Activated naive CD4-positive, alpha-beta T cell (primary cell): ENCODE measurements at places on chromosomes 3 and 15.

DNA sequence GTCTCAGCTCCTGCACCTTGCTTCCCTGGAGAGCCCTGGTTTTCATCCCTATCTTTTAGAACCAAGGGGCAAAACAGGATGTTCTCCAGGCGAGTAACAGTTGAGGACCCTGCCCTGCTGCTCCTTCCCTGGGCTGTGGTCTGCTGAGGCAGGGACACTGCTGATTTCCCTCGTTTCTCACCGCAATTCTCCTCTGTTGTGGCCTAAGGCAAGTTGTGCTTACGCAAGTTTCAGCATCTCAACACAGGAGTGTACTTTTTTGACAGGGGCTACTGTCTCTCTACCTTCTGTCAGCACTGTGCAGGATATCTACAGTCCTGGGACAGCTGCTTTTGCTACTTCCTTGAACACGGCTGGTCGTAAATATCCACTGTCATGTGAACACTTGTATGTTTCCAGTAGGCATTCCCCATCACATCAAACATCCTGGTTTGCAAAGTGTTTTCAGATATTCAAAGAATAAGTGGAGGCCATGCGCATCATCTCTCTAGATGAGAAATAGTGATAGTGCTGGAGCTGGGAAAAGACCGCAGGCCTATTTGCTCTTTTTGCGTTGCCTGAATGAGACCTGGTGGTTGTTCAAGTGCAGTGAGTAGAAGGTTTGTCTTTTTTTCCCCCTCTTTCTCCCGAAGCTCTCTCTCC is 110.1 kb upstream of the PLXNA1 start:
- no peak for DNase-seq

DNA sequence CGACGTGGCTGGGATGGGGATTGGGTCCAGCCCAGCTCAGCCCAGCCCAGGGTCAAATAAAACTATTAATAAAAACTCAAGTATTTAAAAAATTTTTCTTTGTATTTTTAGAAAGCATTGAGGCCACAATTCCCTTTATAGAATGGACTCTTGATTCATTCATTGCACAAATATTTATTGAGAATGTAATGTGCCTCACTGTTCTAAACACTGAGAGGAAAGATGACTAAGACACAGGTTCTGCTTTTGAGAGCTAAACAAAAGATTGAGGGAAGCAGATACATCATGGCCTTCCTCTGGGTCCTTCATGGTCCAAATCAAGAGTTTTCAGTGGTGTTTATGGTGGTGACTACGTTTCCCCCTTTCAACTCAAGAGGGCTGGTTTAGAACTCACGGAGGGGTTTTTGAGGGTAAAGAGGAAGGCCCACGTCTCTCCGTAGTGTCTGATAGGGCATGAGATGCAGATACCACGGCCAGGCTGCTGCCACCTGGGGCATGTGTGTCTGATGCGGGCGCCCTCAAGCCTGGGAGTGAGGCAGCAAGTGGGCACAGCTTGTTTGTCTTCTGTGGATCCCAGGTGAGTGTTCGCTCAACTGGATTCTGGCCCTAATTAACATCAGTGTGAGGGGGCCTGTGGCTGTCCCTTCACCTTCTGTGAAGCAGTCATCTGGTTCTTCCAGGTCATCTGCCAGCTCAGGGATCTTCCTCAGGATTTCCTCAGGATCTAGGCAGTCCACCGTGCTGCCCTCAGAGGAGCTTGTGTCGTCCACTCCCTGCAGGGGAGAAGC is 73.5 kb upstream of the SCN5A start:
- no peak for DNase-seq

GRCh38 chr15:60514261-60514881 is 35.4 kb upstream of the ICE2 start:
- no peak for DNase-seq

GRCh38 chr15:92163641-92164040 is 230.0 kb upstream of the ST8SIA2 start:
- no peak for DNase-seq

DNA sequence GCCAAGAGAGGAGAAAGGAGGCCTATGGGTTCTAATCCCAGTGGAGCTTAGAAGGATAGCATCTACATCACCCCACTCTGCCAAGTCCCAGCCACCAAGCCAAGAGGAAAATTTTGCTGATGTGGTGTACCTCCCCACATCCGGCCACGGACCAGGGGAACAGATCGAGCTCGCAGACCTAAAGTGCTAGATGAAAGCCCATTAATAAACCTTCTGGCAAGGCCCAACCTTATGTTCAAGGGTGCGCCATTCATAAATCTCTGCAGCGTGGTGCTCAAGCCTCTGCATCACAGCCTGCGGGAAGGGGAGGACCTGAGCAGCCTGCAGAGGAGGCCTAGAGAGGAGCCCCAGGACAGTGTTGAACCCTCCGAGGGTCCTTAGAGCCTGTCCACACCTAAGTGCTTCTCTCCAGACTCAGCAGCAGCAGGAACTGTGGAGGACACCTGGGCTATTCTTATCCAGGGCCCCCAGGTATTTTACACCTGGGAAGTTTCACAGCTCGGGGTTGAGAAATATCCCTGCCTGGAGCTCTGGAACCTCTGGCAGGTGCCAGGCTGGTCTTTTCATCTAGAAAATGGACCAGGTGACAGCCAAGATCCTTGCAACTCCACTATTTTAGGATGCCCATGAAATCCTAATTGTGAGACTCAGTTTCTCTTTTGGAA is 68.0 kb downstream of the MRPL46 start:
- DNase-seq = no peak

DNA sequence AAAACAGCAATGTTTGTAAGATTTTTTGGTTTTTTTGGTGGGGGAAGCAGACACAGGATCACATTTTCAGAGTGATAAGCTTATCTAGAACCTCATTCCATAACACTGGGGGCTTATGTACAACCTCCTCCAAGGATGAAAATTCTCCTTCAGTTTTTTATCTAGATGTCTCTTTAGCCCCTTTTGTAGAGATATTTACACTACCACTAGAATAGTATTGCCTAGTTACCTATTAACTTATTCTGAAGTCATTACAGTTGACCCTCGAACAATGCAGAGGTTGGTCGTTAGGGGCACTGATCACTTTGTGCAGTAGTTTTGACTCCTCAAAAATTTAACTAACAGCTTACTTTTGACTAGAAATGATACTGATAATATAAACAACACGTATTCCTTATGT is 32.8 kb downstream of the IFT57 start:
- DNase-seq = no peak
